ENCODE measurements at places on chromosomes 2 and 18.

DNA sequence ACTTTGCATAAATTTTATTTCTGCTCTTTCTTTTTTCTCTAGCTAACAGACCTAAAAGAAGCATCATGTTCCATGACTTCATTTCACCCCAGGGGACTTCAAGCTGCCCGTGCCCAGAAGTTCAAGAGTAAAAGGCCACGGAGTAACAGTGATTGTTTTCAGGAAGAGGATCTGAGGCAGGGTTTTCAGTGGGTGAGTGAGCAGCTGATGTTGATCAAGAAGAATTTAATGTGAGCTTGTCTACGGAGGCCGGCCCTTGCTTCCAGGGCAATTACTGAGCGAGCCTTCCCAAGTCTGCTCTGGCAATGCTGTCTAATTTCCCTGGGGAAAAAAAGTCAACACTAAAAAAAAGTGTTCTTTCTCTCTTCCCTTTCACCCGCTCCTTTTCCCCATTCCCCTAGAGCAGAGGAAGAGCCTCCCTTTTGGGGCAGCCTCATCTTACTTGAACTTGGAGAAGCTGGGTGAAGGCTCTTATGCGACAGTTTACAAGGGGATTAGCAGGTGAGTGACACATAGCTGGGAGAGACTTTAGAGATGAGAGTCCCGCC is 1.2 kb downstream of the CDK15 start:
- no peak for DNase-seq

GRCh38 chr18:49630246-49630699 is 68.4 kb downstream of the LIPG start:
- DNase-seq, result no peak

DNA sequence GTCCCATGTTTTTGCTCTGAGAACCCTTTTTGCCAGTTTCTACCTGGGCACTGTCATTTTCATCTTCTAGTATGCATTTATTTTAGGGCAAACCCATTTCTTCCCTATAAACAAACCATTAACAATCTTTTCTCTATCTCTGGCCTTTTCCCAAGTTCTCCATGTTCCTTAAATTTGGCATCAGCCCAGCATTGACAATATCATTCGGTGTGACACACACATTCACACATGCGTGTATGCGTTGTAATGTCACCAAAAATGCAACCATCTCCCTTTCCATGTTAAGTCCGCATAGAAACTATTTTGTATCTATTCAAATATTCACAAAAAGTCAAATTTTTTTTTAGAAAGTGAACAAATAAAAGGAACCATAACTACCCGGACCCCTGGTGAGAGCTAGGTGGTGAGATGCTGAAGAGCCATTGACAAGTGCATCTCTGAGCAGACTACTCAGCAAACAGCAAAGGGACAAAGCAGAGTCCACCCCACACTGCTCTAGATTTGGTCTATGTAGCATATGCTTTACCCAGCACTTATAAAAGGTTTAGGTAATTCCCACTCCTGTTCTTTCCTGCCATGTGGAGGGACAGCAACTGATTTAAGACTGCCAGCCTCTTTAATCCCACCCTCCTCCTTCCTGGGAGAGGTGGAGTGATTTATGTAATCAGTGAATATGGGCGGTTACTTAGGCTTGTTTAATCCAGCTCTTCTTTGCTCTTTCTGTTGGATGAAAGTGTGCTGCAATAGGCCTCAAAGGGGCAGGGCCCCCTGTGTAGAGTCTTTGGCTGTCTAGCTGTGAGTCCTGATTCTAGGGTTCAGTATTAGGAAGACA is 124.1 kb downstream of the METTL8 start:
- no peak for DNase-seq

- DNase-seq, result no peak
These were observed 22.0 kb upstream of the INHBB start for GRCh38 chr2:120323807-120324399.

- DNase-seq, result no peak
These were observed 109.1 kb downstream of the HAUS1 start for GRCh38 chr18:46213295-46213694.

GRCh38 chr18:61765097-61765496 is 127.7 kb downstream of the RNF152 start:
- no peak for DNase-seq

DNA sequence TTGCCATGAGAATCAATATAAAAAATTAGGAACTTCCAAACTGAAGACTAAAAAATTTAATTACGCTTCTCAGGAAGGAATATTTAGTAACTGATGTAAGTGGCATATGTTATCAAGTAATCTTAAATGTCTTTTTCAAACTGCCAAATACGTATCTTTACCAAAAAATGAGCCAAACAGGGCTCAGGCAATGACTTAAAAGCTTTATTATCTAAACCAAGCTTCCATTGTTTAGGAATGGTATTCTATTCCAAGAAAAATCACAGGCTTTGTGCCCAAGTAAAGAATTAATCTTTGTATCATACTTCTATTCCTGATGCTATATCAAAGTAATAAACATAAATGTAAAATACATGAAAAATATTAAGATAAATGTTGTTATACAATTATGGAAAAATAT is 71.7 kb upstream of the GRB14 start:
- DNase-seq, result no peak

DNA sequence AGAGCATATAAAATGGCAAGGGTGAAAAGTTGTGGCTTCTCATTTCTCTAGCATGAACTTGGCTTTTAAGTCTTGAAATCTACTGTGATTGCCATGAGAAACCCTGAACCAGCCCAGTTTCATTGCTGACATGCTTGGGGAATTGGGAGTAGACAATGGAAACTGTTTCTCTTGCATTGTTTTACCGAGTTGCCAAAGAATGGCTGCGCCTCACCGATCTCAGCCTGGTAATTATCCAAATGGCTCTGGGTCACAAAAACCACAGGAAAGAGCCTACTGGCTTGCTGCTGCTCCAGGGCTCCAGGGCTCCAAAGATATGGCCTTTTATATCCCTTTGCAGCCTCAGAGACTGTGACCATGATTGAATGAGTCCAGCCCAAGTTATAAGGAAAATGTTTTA is 310.4 kb upstream of the NT5C1B start:
- no peak for DNase-seq

- no peak for DNase-seq
These were observed 365.3 kb downstream of the ERBB4 start for GRCh38 chr2:212173331-212173730.

DNA sequence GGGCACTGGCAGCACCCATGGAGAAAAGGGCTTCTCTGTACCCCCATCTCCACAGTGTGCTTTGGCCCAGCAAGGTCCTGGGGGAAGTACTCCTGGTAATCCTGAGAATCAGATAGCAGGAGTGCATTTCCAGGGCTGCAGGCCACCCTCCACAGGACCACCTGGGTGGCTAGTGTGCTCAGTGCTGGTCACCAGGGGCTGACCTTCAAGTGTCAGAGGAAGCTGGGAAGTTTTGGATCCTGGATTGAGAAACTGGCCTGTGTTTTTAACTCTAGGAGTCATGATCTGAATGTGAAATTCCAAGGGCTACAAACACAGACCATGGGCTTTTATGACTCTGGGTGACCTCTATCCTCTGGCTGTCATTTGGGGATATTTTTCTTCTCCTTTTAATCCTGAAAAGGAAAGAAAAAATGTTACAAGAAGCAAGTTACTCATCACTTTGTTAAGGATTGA is 9.3 kb downstream of the RHOB start:
- DNase-seq, result no peak

GRCh38 chr2:54606393-54606958 is 117.0 kb upstream of the EML6 start:
- DNase-seq, result no peak

GRCh38 chr2:106812383-106812782 is 73.6 kb downstream of the ST6GAL2 start:
- DNase-seq, result no peak

DNA sequence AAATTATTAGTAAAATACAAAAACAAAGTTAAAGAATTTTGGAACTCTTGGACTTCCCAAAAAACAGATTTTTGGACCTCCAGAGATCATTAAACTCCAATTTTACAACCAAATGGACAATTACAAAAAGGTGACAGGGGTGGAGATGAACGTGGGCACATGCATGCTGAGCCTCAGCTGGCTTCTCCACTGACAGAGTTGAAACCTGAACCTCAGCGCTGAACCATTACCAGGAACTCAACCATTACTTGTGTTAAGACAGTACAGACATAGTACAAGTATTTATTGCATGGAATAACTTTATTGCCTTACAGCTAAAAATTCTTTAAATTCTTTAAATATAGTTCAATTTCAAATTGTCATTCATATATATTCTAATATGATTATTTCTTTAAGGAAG is 33.0 kb upstream of the KIDINS220 start:
- DNase-seq, result no peak

DNA sequence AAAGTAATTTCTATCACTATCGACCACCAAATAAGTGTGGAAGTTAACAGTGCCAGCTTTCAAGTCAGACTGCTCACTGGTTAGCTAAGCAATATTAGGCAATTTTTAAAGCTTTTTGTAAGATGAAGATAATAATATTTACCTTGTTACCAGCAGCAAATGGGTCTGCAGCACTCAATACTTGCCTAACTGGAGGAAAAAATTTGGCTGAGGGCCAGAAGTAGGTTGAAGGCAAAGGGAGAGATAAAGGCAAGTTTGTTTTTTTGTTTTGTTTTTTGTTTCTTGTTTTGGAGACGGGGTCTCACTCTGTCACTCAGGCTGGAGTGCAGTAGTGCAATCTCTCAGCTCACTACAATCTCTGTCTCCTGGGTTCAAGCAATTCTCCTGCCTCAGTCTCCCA is 675.9 kb downstream of the DPP10 start:
- no peak for DNase-seq

- no peak for DNase-seq
These were observed 205.4 kb upstream of the ACVR2A start for GRCh38 chr2:147639386-147639785.

DNA sequence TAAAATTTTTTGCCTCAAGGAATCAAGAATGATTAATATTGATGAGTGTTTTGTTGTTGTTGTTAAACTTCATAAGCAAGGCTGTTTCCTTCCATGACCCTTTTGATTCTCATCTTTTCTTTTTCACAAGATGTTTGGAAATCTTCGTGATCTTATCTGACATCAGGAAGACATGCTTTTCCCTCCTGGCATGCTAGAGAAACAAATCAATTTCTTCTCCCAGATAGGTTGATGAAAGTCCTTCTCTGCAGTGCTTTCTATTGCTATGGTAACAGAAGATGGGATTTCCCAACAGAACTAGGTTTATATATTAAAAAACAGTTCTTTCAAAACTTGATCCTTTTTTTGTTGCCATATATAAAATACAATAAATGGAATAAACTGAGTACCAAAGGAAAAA is 85.2 kb downstream of the EML6 start:
- DNase-seq, result no peak

Measured in putamen (tissue), 1 donor.